ENCODE measurements at places on chromosomes 7 and 10.
A peak's percentile ranks its signal among the peaks of the same experiment; 100 is the strongest.

DNA sequence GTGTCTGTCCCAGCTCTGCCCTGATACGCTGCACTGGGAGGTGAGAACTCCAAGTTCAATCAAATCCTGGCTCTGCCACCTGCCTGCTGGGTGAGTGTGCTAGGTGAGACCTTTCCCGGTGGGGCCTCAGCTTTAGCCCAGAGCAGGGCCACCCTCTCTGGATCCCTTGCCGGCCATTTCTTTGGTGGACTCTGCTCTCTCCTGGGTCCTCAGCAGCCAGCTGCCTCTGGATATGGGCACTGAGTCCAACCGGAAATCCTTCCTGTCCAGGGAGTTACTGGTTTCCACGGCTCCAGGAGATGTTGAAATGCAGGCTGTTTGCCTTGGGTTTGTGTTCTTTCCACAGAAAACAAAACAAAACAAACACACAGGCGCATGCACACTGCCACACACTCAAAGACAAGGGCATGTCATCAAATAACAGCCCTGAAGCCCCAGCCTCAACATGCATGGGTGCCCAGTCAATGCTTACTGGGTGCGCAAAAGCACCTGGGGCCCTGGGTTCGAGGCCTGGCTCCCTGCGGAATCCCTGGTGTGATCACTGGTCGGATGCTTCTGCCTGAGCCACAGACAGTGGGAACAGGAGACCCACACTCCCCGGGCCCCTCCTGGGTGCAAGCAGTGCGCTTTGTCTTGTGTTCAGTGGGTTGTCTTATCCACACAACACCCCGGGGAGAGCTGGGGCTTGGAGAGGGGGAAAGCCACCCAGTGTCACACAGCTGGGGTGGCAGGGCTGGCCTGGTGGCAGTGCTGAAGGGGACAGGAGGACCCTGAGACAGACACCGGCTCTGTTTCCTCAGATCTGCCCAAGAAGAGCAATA lies 33.1 kb downstream of the PPIF start:
- DNase-seq: peak; percentile 92

- no peak for DNase-seq
Measured at GRCh38 chr7:80781146-80781545, 137.7 kb downstream of the SEMA3C start.

- DNase-seq: no peak
Measured at GRCh38 chr7:132759482-132760243, 183.4 kb upstream of the PLXNA4 start.

DNA sequence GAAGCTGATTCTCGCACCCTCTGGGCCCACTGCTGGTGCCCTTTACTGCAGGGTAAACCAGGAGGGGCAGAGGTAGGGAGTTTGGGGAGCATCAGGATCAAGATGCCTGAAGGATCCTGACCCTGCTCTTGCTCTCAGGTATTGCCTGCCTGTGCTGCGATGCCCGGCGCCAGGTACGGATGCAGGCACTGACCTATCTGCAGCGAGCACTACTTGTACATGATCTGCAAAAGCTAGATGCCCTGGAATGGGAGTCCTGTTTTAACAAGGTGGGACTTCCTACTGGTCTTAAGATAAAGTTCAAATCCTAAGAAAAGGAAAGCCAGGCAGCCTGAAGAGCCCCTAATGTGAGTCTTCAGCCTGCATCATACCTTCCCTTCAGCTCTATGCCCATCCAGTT lies 16.1 kb upstream of the NFKB2 start:
- DNase-seq: no peak

GRCh38 chr10:49526619-49527018 lies 12.3 kb downstream of the ERCC6 start:
- DNase-seq: no peak

- no peak for DNase-seq
Measured at GRCh38 chr10:102653060-102653459, 8.8 kb downstream of the TRIM8 start.

GRCh38 chr7:139078399-139078798 lies 31.1 kb downstream of the ZC3HAV1 start:
- DNase-seq: no peak

DNA sequence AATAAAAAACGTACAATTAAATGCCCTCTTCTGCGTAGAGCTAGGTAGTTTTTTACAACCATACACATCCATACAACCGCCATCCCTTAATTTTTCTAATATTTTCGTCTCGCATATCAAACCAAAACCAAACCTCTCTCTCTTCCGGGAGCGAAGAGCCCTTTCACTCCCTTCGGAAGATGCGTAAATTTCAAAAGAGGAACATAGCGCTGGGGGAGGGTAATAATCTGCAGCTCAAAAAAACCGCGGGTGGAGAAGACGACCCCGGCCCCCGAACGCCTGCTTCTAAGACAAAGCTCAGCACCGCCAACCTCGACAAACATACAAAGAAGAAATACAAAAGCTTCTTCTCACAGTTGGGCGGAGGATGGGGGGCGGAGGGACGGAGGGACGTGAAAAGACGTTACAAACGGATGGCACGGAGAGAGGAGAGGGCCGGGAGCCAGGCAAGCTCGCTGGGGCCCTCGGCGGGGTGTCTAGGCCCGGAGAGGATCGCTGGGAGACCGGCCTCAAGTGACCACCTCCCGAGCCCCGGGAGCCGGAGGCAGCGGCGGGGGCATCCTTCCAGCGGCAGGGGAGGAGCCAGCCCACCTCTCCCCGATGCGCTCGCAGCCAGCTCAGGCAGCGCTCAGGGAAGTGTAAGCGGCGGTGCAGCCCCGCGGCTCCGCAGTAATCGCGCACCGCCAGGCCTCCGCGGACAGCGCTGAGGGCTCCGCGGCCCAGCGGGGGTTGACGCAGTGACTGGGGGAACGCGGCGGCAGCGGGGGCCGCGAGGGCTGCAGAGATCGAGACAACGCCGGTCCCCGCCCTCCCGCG lies 851 bp downstream of the MKRN1 start:
- peak; percentile 92 for DNase-seq

DNA sequence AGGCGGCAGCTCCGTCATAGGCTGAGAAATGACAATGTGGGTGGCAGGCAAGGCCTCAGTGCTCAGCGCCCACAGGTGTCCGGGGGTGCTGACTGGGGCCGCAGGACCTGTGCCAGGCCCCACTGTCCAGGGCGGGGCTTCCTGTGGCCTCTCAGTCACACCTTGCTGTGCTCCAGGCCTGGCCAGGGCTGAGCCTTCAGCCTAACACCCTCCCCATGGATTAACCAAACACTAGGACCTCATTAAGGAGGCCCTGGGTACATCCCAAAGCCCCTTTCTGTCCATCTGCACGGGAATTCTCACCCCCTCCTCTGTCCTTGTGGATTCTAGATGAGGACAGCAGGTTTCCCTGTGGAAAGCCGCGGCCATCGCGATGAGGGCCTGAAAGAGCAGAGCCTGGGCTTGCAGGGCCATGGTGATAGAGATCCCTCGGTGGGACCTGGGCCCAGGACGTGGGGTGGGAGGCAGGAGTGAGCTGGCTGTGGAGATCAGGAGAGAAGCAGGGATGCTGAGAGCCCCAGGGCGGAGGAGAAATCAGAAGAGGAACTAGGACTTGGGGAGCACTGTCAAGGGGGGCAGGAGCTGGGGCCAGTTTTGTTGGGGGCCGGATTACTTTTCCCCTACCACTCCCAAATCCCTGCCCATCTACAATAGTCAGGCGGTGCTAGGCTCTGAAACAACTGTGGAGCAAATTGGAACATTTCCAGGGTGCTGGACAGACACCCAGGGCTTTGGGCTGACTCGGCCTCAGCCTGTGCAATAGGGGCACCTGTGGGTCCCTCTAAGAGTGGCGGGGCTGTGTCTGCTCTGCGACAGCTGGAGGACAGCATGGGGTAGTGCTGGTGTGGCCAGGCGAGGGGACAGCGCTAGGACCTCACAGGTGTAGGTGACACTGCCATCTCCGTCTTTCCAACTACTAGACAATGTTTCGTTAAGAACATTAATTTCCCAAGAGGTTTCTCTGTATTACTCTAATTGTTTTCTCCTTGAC lies 23.3 kb upstream of the MNX1 start:
- no peak for DNase-seq

- peak; percentile 72 for DNase-seq
Measured at GRCh38 chr7:32223071-32223650, 153.0 kb upstream of the PDE1C start.

- DNase-seq: no peak
Measured at GRCh38 chr10:47412869-47413268, 28.8 kb upstream of the ZNF488 start.

GRCh38 chr7:131188367-131189339 lies 139.0 kb upstream of the MKLN1 start:
- DNase-seq: no peak

GRCh38 chr10:28714401-28715053 lies 37.2 kb downstream of the BAMBI start:
- no peak for DNase-seq

GRCh38 chr10:19592276-19592675 lies 224.0 kb upstream of the PLXDC2 start:
- DNase-seq: no peak

GRCh38 chr10:4331150-4331549 lies 494.9 kb upstream of the AKR1E2 start:
- no peak for DNase-seq

GRCh38 chr7:82904871-82905270 lies 257.8 kb downstream of the PCLO start:
- no peak for DNase-seq

- no peak for DNase-seq
Measured at GRCh38 chr10:130844310-130844709, 467.2 kb downstream of the TCERG1L start.

GRCh38 chr7:106621393-106622132 lies 39.4 kb downstream of the CCDC71L start:
- DNase-seq: no peak

GRCh38 chr10:133439517-133440461 lies 14.0 kb upstream of the SCART1 start:
- DNase-seq: peak; percentile 66

DNA sequence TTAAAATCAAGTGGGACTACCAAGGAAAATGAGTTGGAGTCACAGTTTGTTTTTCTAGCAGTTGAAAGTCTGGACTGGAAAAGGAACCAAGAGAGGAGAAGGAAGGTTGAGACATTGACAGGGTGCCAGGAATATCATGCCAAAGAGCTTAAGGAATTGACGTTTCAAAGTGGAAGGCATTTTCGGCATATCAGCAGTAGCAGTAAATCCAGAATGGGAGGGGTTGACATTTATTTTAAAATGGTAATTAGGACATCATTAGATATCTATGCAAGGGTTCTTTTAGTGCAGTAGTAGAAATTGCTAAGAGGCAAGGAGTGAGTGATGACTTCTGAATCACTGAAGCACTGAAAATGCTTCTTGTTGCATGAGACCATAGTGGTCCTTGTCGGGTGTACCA lies 335.9 kb upstream of the PLXDC2 start:
- DNase-seq: no peak

GRCh38 chr10:61904733-61905725 lies 3.5 kb downstream of the ARID5B start:
- DNase-seq: no peak

GRCh38 chr10:93596539-93596938 lies 4.5 kb downstream of the RBP4 start:
- DNase-seq: no peak
